ENCODE measurements at places on chromosomes 2 and 18.
A peak's percentile ranks its signal among the peaks of the same experiment; 100 is the strongest.

DNA sequence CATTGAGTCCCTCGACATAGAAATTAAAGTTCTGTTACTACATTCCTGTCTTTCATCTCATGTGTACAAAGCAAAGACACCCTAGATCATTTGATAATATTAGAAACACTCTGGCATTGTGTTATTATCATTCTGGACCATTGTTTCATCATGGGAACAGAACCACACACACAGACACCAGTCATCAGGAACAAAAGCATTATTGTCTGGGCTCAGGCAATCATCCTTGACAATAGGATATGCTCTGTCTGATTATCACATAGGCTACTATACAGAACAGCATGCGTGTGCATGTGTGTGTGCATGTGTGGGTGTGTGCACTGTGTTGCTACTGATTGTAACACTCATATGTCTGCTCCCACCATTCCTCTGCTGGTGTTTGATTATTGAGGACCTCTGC, 242.5 kb downstream of the SH3BP4 start:
- peaks cover 23% of the 10 kb centered on the region for H3K27me3 ChIP-seq
- no peak for DNase-seq
- no peaks in the 10 kb centered on the region for H3K36me3 ChIP-seq
- no peak overlapping the region for H3K4me3 ChIP-seq
- no peaks in the 10 kb centered on the region for H3K4me1 ChIP-seq

GRCh38 chr2:121591199-121591598, 58.1 kb downstream of the CLASP1 start:
- peaks cover 19% of the 10 kb centered on the region for H3K4me1 ChIP-seq
- DNase-seq, result no peak

- H3K27ac ChIP-seq, result peak overlapping the region; percentile 85
- DNase-seq, result peak; percentile 69
- no peaks in the 10 kb centered on the region for H3K27me3 ChIP-seq
- peaks cover 59% of the 10 kb centered on the region for H3K4me1 ChIP-seq
- peak overlapping the region; percentile 7 for H3K4me3 ChIP-seq
- H3K36me3 ChIP-seq, result no peaks in the 10 kb centered on the region
Measured at GRCh38 chr18:31248783-31249521, 69.0 kb upstream of the DSG1 start.

- no peak overlapping the region for H3K4me3 ChIP-seq
- peaks cover 6% of the 10 kb centered on the region for H3K4me1 ChIP-seq
- no peak overlapping the region for H3K27ac ChIP-seq
- no peaks in the 10 kb centered on the region for H3K36me3 ChIP-seq
- no peak for DNase-seq
Measured at GRCh38 chr2:223929571-223930102, 15.5 kb downstream of the WDFY1 start.

- no peaks in the 10 kb centered on the region for H3K36me3 ChIP-seq
- H3K27me3 ChIP-seq, result no peaks in the 10 kb centered on the region
- DNase-seq, result no peak
- H3K27ac ChIP-seq, result no peak overlapping the region
- H3K4me1 ChIP-seq, result peaks cover 12% of the 10 kb centered on the region
Measured at GRCh38 chr2:56287508-56287907, 103.7 kb downstream of the CCDC85A start.
